ENCODE measurements at places on chromosomes 12 and 14.

GRCh38 chr14:34334329-34334728 lies 127.7 kb downstream of the SPTSSA start:
- no peak for DNase-seq

DNA sequence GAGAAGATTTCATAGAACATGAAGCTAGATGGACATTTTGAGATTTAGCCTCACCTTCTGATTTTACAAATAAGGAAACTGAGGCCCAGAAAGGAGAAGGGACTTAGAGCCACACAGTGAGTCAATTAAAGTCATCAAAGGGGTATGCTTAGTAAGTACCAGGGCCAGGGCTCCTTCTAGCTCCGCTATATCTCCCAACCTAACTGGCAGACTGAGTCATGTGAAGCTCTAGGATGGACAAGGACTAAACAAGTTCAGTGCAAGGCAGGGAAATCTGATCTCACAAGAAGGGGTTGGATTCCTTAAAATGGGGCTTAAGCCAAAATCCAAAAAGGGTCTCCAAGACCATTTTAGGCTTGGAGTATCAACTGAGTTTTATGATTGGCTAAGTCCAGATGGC lies 215.8 kb downstream of the PHLDA1 start:
- no peak for DNase-seq

DNA sequence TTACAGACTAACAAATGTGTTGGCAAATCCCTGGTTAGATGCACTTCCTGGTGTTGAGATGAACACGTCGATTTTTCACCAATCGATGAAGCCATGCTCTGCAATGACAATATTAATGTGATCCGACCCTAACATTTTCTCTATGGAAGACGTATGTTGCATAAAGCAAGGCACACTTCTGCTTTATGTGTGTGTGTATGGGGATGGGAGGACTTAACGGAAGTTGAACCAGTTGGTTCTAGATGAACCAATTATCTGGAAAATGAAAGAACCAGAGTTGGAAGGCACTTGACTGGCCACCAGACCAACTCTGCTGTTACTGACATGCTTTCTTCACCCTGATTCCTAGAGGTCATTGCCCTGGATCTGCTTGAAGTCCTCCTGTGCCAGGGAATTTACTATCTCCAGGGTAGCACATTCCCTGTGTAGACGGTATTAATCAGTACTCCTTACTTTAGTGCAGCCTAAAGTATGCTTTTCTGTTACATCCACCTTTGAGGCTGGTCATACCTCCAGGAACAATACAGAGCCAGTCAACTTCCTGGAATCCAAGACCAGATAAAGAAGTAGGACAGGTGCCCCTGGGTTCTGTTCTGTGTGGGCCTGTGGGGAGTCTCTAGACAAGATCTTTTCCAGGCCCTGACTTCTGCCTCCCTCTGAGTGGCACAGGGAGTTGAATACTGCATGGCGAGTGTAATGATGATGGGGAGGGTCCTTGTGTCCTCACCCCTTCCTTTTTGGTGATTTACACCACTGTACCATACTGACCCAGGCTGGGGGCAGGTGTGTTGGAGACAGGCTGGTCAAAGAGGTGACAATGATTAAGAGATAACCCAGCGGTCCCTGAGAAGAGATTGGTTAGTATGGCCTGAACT lies 4.1 kb downstream of the SDR39U1 start:
- DNase-seq: no peak

GRCh38 chr12:58773986-58774385 lies 146.3 kb downstream of the LRIG3 start:
- no peak for DNase-seq

- DNase-seq: no peak
Observed at GRCh38 chr14:20671597-20672283, 12.6 kb upstream of the RNASE4 start.

DNA sequence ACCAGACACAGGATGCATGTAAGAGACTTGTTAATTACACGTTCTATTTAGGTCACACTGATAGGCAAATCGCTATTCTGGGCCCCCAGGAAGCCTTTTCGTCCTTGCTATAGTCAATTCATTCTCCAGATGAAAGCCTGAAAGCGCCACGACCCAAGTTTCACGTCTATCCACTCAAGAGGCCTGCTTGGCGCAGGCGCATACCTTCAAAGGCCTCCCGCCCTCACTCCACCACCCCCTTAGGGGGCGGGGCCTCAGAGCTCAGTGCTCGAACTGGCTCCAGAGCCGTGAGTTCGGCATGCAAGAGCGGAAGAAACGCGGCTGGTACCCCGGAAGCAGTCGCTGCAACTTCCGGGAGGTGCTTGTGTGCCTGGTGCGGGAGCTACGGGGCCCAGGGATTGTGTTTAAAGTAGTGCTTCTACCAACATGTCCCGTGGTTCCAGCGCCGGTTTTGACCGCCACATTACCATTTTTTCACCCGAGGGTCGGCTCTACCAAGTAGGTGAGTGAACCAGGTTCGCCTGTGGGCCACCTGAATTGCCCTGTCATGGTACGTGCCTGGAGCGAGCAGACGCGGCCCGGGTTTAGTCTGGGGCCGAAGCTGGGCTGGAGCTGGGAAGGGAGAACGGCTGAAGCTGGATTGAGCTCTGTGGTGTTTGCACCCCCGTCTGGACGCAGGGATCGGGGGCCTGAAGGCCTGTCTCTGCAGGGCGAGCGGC lies at the start of gene PSMA6:
Gene PSMA6 (plus strand): TSS at position 332 of the 719 bp plus-strand sequence. CDS start 95 bp downstream, at position 427.
- DNase-seq: peak; percentile 100

DNA sequence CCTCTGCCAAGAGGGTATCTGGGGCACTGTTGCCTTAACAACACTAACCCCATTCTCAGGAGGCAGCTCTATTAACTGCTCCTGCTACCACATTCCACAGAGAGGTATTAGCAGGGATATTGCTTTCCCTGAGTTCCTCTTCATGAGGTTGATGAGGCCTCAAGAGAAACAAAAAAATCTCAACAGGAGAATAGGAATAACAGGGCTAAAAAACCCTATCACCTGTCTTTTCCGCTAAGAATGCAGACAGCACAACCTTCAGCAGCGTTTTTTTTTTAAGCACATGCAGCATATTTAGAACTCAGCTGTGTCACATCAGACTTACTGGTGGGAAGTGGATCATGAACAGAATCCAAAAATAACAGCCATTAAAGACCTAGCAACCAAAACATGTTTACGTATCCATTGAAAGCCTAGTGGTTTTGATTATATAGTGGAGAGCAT lies 29.2 kb downstream of the ATF7 start:
- DNase-seq: no peak

DNA sequence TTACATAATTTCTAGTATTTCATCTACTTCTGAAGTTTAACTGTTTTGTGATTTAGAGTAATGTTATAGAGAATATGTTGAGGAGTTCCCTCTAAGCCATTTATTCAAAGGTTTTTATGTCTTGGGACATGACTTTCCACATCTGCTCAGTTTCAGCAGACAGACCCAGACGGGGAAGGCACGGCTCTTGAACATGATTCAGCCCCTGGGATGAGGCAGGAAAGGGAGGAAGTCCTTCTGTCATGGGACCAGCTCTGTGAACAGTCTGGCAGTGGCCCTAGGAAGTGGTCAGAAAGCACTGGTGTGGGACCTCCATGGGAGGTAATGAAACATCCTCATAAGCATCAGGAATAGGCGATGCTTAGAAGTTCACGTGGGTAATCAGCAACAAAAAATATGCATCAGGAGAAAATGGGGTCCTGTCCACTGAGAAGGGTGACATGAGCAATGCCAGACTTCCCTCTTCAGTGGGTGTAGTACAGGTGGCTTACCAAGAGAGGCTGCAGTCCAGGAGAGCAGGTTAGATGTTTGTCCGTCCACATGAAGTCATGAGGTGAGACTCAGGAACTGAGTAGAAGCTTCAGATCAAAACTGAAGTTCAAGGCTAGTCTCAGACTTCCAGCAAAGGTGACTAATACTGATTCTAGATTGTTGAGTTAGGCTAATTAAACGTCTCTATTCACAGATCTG lies 248.5 kb downstream of the IPO8 start:
- no peak for DNase-seq

- no peak for DNase-seq
Observed at GRCh38 chr12:127531542-127531941, 735.4 kb upstream of the TMEM132C start.

DNA sequence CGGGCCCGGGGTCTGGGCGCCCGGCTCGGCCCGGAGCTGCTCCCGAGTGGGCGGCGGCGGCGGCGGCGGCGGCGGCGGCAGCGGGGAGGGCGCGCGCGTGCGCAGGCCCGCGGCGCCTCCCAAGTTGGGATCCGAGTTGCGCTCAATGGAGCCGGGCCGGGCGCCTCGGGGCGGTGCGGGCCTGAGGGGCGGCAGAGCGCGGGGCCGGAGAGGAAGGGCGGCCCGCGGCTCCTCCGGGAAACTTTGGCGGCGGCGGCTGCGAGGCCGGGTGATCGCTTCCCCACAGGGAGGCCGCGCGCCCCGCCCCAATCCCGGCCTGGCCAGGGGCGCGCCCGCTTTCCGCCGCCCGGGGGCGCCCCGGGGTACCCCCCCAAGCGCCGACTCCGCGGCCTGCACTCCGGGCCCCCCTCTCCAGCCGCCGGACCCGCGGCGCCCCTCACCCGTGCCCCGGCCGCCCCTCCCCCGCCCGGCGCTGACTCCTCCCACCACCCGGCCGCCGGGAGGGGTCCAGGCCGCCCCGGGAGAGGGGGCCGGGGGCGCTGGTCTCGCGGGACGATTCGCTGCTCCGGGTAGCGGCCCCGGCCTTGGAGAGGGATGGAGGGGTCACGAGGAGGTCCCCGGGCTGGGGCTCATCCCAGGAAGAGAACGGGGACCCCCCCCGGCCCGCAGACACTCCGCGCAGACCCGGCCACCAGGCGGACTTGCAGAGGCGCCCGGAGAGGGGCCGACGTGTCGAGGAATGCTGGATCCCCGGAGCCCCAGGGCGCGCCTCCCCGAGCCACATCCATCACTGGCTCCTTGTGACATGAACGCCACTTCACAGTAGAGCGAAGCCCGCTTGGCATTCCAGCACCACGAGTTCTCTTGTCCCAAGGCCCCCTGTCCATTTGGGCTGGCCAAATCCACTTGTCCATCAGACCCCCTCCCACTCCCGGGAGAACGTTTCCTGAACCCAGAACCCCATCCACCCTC lies at the start of gene RILPL1:
Gene RILPL1 (minus strand): TSS at position 48 of the 972 bp plus-strand sequence. CDS start 237 bp downstream, outside the sequence.
- peak; percentile 48 for DNase-seq

GRCh38 chr12:112664569-112664968 lies 127.0 kb upstream of the RPH3A start:
- no peak for DNase-seq

GRCh38 chr12:94987801-94988200 lies 15.7 kb downstream of the NDUFA12 start:
- DNase-seq: no peak

- no peak for DNase-seq
Observed at GRCh38 chr12:78636231-78636855, 228.2 kb upstream of the SYT1 start.

GRCh38 chr14:104267895-104268294 lies 129.5 kb downstream of the KIF26A start:
- DNase-seq: no peak

- no peak for DNase-seq
Observed at GRCh38 chr12:65466911-65467310, 188.4 kb downstream of the MSRB3 start.

- DNase-seq: peak; percentile 1
Observed at GRCh38 chr12:51639361-51639760, 48.3 kb downstream of the SCN8A start.

DNA sequence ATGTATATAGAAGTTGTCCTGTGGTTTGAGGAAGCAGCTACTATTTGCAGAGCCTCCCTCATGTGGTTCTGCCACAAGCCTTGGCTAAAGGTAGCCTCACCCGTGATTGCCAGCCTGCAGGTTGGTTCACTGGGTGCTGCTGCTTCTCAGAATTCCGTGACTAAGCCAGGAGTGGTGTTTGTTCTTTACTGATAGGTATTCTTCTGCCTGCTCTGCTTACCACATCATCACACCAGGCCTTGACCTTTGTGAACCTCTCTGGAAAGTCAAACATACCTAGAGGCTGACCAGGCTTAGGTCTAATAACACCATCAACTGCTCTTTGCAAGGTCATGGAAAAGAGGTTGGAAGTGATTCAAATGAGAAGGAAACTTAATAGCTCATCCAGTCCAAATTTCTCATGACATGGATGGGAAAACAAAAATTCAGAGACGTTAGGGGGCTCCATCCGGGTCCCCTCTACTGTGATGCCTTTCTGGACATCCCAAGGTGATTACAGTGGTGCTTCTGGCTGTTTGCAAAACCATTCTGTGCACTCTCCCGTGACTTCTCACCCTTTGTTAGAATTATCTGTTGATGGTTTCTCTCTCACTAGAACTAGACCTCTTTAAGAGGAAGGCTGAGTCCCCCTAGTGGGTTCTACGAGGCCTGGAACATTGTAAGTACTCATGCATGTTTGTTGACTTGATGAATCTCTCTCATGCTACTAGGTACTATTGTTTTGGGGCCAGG lies 8.5 kb upstream of the SOCS2 start:
- DNase-seq: no peak

- no peak for DNase-seq
Observed at GRCh38 chr12:14950421-14950820, 11.0 kb downstream of the ARHGDIB start.

- DNase-seq: no peak
Observed at GRCh38 chr12:57236201-57236924, 6.9 kb downstream of the SHMT2 start.

DNA sequence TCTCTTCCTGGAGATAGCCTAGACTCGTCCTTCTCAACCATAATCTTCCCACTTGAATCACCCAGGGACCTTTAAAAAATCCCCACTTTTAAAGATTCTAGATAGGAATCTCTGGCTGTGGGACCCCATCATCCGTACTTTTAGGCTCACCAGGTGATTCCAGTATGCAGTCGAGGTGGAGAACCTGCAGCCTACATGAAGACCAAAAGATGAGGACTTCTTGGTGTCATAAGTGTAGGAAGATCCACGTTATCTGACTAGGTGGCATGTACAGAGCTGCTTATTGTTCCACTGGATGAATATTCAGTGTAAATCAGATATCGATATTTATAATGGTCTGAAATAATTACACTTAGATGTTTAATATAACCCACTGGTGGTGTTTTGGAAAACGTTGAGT lies 2.6 kb downstream of the PRKCH start:
- DNase-seq: no peak

- DNase-seq: peak; percentile 71
Observed at GRCh38 chr14:68843471-68844209, 50.8 kb upstream of the ZFP36L1 start.

DNA sequence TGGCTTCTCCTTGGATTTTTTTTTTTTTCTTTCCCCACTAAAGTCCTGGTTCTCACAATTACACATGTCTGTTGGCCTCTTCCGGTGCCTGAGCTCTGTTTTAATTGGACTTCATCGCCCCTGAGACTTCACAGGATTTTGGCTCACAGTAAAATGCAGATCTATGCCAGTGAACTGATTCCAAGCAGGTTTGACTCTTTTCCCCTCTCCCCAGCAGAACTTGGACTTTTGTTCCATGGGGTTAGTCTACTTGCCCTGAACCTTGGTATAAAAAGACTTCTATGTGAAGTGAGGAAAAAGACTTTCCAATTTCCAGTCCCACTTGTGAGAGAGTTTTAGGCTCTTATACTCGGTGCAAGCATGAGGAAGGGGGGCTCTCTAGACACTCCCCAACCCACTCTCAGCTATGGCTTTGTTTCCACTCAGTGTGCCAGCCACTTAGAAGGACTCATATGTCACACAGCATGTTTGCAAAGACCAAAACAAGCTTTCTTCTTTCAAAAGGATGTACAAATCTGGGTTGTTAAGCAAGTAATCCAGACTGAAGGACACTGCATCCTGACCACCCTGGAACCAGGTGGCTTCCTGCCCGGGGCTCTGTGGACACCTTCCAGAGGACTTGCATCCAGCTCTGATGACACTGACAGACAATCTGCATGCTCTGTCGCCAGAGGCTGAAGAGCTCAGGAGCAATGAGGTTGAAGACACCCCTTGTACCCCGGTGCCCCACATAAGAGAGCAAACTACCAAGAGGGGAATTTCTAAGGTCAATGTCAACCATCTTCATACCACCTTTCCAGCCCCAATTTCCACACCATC lies 221.9 kb upstream of the EGLN3 start:
- no peak for DNase-seq

Data from activated T-cell treated with anti-CD3 and anti-CD28 coated beads for 48 hours (primary cell).